ENCODE measurements at places on chromosomes 12 and 14.

GRCh38 chr12:122523846-122524718 lies 2.7 kb downstream of the RSRC2 start:
- no peak for DNase-seq

- no peak for DNase-seq
These were observed 1.6 kb upstream of the PPP2R5E start for GRCh38 chr14:63544591-63545299.

GRCh38 chr12:6375269-6376078 lies at the start of gene SCNN1A:
SCNN1A (minus strand) TSS chr12:6375563; CDS start chr12:6374783, 780 bp downstream.
- DNase-seq: no peak

DNA sequence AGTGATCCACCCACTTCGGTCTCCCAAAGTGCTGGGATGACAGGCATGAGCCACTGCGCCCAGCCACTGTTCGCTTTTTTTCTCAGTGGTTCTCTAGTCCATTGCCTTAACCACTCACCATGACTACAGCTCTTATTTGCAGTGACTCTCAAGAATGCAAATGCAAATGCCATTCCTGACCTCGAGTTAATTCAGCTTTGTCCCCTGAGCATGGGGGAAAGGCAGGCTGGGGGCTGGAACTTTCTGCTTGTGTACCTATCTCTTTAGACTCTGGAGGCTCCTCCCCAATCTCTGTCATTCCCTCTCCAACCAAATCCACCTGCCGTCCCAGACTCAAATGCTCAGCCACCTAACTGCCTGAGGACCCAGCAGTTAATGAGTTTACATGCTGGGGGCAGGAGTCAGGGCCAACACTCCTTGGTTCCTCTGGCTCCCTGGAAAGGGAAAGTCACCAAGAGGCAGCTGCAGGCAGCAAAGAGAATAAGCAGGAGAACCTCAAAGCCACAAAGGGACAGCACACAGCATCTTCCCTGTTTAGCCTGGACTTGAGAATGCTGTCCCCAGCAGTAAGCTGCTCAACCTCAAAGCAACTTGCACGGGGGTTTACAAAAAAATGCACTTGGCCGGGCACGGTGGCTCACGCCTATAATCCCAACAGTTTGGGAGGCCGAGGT lies 5.3 kb upstream of the HNF1A start:
- DNase-seq: no peak

DNA sequence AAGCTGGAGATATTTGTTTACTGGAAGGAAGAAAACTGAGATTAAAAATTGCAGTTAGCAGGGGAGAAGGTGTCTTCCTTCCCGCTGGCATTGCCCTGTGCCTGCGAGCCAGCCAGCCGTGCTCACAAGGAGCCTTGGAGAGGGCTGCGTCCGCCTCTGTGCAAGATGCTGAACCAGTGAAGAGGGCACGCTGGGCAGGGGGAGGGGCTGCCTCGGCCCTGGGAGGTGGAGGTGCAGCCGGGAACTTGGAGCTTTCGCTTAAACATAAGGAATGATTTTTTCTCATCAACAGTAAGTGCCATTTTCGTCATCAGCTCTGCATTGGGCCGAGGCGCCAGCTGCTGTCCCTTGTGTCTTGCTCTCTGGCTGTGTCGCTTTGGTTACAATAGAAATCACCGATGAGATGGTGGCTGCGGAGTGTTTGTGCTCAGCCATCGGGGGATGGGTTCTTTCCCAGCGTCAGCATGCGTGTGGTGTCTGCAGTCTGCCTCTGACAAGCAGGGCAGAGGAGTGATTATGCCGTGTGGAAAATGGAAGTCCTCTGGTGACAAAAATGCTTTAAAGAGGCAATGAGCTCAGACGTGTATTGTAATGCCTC lies 97.3 kb downstream of the ESR2 start:
- no peak for DNase-seq

DNA sequence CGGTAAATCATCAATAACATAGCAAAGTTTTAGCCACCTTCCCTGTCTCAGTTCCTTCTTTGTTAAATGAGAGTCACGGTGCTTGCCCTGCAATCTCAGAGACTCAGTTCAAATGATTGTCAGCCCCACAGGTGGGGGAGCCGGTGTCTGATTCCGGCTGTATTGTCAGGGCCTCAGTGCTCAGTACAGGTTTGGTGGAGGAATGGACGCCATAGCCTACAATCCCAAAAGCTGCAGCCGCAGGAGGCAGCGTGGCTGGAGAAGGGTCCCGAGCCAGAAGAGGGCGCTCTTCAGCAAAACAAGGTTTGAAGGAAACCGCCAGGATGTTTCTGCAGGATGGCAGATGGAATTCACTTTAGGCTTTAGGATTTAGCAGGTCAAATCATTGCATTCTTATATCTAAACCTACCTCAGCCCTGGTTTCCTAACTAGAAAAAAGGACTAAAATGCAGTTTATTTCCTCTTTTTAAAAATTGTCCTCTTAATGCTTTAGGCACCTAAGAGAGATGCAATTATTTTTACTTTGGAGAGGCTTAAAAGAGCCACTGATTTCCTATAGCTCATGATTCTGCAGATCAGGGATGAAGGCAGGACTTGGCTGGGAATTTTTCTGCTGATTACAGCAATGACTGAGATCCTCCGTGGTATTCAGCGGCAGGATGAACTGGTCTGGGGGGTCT lies 29.2 kb downstream of the FOS start:
- DNase-seq: peak; percentile 88

- no peak for DNase-seq
These were observed 51.5 kb downstream of the HECTD4 start for GRCh38 chr12:112330706-112331105.

DNA sequence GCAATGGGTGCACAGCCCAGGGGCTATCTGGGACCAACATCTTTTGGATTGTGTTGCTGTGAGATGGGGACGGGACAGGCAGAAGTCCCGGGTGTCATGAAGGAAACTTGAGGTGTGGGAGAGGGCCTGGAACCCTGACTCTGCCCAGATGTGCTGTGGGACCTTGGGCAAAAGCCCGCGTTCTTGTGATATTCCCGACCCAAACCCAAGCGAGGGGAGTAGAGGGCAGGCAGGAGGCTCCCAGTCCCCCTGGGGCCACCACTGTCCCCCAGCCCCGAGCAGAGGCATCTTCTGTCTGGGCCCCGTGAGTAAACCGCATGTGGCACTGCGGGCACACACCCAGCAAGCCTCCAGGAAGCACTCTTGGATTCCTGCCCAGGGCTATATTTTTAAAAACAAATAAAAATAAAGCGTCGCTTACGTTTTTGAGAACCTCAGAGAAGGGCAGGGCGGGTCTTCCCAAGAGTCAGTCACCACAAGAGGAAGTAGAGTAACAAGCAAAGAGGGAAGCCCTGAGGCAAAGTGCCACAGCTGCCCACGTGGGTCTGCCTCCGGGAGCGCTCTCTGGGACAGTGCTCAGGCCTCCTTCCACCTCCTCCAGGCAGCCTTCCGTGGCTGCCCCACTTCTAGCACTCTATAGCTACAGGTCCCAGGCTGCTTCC lies 39.5 kb downstream of the BEGAIN start:
- no peak for DNase-seq

GRCh38 chr14:99581374-99581773 lies 22.6 kb downstream of the CCDC85C start:
- no peak for DNase-seq
